Stimulated activated CD8-positive, alpha-beta memory T cell treated with anti-CD3 and anti-CD28 coated beads, Interleukin-7, amount 100 ng/mL, for 4 hours (primary cell): ENCODE measurements at places on chromosomes 2 and 18.
A peak's percentile ranks its signal among the peaks of the same experiment; 100 is the strongest.

GRCh38 chr2:174122185-174122584, 126.1 kb downstream of the OLA1 start:
- DNase-seq, result no peak

- DNase-seq, result no peak
Observed at GRCh38 chr2:120219766-120220165, 3.4 kb downstream of the TMEM185B start.

DNA sequence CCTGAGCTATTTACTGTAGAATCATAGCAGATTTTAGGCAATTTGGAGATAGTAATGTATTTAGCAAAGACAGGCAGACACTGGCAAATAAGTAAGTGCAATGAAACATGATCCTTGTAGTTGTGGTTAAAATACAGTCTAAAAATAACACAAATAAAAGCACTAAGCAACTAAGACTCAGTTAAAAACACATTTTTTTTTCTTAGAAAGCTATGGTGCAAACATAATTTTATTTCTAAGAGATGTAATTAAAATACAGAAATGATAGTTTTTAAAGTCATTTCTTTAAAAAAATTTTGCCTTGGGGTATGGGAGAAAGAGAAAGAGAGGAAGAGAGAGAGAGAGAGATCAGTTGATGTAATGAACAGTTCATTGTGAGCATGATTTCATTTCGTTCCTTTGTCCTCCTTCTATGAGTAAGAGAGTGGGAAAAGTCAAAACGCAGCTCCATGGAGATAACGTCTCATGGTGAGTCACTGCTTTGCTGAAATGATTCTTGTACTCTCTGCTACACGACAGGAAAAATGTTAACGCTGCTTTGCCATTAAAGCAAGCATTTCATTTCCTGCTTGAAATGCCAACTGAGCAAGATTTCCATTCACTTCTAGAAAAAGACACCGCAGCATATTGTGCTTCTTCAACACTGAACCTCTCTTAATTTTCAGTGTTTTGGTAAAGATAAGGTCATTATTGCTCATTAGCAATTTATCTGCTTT, 61.3 kb upstream of the PGAP1 start:
- peak; percentile 8 for DNase-seq

DNA sequence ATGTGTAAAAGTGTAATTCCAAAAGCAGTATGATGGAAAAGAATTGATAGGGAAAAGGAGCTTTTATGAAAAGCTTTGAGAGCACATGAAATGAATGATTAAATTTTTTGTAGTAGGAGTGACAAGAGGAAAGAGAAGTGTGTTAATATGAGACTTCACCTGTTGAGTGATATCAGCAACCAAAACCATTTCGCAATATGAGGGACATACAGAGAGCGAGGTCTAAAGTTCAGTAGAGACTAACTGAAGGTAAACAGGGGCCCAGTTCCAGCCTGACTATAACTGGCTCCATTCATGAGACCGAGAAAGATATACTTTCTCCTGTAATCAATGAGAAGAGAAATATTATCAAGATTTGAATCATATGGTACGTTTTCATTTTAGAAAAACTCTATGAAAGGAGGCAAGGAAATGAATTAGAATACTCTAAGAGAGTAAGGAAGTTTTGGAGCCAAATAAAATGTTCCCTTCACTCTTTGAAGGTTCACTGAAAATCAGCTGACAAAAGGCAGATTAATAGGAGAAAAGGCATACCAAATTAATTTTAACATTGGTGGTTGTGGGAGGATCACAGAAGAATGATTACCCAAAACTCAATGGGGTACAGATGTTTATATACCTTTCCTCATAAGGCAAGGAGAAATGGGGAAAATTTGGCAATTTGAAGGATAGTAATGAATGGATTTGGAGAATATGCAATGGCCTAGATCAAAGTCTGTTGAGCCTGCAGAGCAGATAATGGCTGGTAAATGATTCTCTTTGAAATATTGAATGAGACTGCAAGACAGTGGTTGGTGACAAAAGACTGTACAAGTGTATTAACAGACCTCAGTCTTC, 932.2 kb downstream of the TDRD15 start:
- DNase-seq, result no peak

GRCh38 chr2:39093218-39093898, 27.5 kb downstream of the SOS1 start:
- DNase-seq, result no peak
